ENCODE measurements at places on chromosomes 1 and 21. TPM values are rescaled to one million over a fixed set of nuclear protein-coding genes. Genes with fewer than 3 reads are reported as not detected.

The KCNJ9 gene
- total RNA-seq, result not detected

The NECTIN4 gene
- 3.0 TPM for total RNA-seq

The SIK1 gene
- 2.7 TPM for total RNA-seq

The TTC24 gene
- not detected for total RNA-seq

The FCGR1A gene
- total RNA-seq, result not detected

The ANKRD45 gene
- total RNA-seq, result not detected

The RNU1-1 gene
- under 0.01 TPM for total RNA-seq

The CD5L gene
- not detected for total RNA-seq

The CYB561D1 gene
- total RNA-seq, result 3.6 TPM

Data from epithelial cell of proximal tubule (primary cell).